ENCODE measurements at places on chromosomes 5 and 9. TPM values are rescaled to one million over a fixed set of nuclear protein-coding genes. Genes with fewer than 3 reads are reported as not detected.

Gene PRSS3
- total RNA-seq: 29.5 TPM

Gene FRMD3
- total RNA-seq: 0.93 TPM

Gene ACTBL2
- 0.45 TPM for total RNA-seq

Gene SLC36A2
- total RNA-seq: not detected

Gene TRPM6
- total RNA-seq: not detected

Gene IL3
- not detected for total RNA-seq

Gene COL15A1
- not detected for total RNA-seq

Gene ACOT12
- not detected for total RNA-seq

Gene FOXD4L5
- total RNA-seq: 0.59 TPM

Gene KIAA1958
- total RNA-seq: 10.5 TPM

Gene STPG3
- not detected for total RNA-seq

Gene ALAD
- total RNA-seq: 20.6 TPM

Gene GOLM1
- 177 TPM for total RNA-seq

Gene FAM120A
- total RNA-seq: 98.2 TPM

Gene PCDHGB5
- 9.1 TPM for total RNA-seq

Gene IL4
- total RNA-seq: not detected

Gene LCN12
- total RNA-seq: 3.8 TPM

Gene RELL2
- 12.5 TPM for total RNA-seq

Gene MELK
- 20.8 TPM for total RNA-seq

Gene RAPGEF1
- 32.5 TPM for total RNA-seq

Gene FOXD4
- total RNA-seq: 1.7 TPM

Gene ASS1
- total RNA-seq: 40.3 TPM
